Activated naive CD8-positive, alpha-beta T cell treated with anti-CD3 and anti-CD28 coated beads, Interleukin-2, amount 10 ng/mL, durations not matched to agents 7 days and 5 days (primary cell): ENCODE measurements at places on chromosomes 3 and 15. TPM values are rescaled to one million over a fixed set of nuclear protein-coding genes. Genes with fewer than 3 reads are reported as not detected.

DNA sequence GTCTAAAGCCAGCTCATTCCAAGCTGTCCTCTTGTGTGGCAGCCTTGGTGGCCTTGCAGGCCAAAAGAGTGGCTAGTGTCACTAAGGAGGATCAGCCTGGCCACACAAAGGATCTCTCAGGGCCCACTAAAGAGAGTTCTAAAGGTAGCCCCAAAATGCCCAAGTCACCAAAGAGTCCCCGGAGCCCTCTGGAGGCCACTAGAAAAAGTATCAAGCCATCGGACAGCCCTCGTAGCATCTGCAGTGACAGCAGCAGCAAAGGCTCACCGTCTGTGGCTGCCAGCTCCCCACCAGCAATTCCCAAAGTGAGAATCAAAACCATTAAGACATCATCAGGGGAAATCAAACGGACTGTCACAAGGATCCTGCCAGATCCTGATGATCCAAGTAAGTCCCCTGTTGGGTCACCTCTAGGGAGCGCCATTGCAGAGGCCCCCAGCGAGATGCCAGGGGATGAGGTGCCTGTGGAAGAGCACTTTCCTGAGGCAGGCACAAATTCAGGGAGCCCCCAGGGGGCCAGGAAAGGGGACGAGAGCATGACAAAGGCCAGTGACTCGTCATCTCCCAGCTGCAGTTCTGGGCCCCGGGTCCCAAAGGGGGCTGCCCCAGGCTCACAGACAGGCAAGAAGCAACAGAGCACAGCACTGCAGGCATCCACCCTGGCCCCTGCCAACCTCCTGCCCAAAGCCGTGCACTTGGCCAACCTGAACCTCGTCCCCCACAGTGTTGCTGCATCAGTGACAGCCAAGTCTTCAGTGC lies 33.5 kb upstream of the ALPK3 start:
- no peak for DNase-seq

CD200 gene
- 1.7 TPM for total RNA-seq

DNA sequence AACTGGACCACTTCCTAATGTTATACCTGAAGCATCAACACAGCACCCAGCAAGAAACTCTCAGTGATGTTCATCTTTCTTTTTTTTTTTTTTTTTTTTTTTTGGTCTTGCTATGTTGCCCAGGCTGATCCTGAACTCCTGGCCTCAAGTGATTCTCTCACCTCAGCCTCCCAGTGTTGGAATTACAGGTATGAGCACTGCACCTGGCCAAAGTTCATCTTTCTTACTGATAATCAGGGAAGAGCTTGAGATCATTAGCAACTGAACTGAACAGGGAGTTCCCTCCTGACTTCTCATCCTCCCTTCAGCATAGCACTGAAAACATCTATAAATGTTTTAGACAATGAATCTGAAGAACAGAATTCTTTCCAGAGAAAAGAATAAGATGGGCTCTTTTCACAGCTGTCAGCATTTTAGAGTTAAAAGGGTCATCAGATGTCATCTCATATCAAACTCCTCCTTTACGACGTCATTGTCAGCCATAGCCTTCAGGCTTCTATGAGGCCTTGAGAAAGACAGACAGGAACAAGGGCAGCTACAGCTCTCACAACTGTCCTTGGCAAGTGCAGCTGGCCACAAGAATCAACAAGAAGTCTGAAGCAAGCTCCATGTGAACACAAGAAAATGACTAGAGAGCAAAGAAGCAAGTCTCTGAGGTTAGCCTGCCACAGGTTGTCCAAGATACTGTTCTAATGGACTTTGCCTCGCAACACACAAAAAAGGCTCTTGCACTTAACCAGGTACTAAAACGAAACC lies 33.8 kb downstream of the SCAP start:
- no peak for DNase-seq

DNA sequence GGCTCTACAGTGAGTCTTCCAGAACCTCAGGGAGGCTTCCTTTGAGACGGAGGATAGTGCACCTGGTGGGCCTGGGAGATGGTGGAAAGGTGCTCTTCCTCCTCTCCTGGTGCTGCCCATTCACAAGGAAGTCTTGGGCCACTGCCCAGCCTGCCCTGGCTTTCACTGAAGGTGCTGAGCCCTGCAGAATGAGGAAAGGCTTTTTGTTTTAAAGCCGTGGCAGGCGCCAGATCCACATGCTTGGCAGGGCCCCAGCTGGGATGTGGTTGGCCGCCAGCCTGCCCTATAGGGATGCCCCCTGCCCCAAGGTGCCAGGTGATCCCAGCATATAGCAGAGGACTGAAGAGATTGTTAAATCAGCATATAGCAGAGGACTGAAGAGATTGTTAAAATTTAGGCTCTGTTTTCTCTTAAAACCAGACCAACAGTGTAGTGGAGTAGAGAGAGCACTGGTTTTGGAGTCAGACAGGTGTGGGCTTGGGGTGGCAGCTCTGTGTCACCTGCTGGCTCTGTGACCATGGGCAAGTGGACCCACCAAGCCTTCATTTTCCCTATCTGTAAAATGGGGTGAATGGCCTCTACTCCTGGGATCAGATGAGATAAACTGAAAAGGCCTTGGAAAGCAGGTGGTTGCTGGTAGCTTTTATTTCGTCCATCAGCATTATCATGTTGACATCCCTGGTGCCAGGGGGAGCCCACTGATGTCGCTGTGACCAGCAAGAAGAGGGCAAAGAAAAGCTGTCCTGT lies 53.3 kb downstream of the SLC6A6 start:
- DNase-seq: no peak

AADACL2 gene
- not detected for total RNA-seq
